ENCODE measurements at places on chromosomes 13 and 19.

GRCh38 chr19:14480700-14481079 is 5.5 kb upstream of the PTGER1 start:
- no peak for DNase-seq

DNA sequence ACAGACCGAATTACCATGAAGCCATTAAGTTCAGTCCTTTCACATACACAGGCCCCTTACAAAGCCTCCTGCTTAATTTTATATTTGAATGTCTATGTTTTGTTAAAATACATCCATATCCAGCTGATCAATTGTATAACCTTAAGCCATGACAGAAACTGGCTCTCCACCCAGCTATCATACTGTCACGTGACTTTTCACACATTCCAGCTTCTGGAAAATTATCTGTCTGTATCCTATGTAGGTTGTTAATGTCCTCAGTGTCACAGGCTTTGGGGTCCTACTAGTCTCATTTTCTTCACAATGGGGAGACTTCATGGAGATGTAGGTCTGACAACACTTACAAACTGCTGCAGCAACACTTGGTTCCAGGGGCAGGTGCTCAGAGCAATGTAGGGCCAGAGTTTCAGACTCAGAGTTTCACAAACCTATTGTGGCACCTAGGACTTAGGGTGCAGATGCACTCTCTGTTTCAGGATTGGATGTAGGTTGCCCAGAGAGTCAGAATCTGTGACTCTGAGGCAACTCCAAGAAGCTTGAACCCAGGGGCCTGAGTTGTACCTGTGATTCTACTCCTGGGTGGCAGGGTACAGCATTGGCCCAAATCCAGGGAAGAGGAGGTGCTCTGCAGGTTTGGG is 69.6 kb upstream of the PCDH20 start:
- DNase-seq: no peak

- DNase-seq: no peak
Observed at GRCh38 chr19:8214802-8215201, 5.6 kb downstream of the CERS4 start.

- no peak for DNase-seq
Observed at GRCh38 chr13:66036024-66036614, 1194.0 kb downstream of the PCDH9 start.

GRCh38 chr19:2332341-2333026 is 4.0 kb downstream of the SPPL2B start:
- no peak for DNase-seq

DNA sequence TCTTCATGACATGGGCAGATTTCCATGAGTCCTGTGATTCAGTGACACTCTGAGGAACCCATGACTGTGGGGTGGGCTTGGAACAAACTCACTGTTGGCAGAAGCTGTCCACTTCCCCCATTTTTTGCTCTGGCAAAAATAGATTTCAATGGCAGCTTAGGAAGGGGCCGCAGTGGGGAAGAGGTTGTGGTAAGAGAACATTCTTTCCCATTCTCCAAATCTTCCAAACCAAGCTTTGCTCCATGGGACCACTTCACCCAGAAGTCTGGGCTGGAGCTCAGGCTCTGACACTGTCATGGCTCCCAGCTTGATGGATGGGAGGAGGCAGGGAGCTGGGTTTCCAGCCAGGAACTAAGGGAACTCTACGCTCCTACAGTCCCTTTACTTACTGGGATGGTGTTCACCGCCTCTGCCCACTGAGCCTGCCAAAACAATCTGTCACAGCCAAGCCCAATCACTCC is 24.9 kb upstream of the MEDAG start:
- no peak for DNase-seq

GRCh38 chr19:3653865-3654513 is 27.4 kb upstream of the CACTIN start:
- no peak for DNase-seq

DNA sequence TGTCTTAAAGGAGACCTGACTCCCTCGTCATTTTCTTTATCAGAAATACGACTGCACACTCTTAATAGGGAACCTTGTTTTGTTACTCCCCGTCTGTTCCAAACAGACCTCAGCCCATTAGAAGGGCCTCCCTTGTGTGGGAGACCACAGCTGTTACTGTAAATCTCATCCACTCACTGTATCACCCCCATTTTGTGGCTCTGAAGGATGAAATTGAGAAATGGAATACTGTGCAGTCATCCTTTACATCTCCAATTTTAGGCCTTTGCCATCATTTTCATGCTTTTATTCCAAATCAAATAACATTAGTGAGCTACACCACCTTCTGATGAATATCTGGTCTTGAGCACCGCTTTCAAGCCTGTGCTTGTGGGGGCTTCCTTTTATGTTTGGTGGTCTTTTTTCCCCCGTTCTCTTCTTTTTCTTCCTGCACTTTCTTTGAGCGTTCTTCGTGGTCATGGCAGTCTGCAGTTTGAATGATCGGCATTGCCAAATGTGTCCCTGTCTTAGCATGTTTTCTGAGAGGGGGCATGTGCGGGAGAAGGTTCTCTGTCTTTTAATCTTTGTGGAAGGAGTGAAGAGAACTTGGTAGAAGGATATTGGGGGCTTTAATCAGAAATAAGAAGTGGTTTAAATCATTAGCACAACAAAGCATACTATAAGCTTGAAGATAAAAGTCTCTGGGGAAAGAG is 65.8 kb downstream of the GGACT start:
- no peak for DNase-seq

- DNase-seq: no peak
Observed at GRCh38 chr19:16043156-16043757, 33.0 kb upstream of the TPM4 start.

DNA sequence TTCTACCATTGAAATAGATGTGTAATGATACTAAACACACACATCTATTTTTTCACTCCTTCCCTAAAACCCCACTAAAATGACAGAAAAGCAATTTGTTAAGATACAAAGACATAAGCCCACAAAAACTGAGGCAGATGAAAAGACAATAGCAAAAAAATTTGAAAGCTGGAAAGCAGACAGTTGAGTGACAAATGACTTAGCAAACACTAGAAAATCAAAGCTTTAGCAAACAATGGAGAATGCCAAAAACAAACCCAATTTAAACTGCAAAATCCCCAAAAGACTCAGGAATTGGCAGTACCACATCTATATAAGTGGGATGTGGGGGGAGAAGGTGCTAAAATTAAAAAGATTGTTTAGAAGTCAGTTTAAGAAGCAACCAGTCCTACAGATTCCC is 9.5 kb downstream of the TSC22D1 start:
- DNase-seq: no peak

- DNase-seq: no peak
Observed at GRCh38 chr13:24194447-24194846, 33.9 kb downstream of the SPATA13 start.

- no peak for DNase-seq
Observed at GRCh38 chr19:48296963-48297734, 27.3 kb downstream of the ZNF114 start.

- DNase-seq: no peak
Observed at GRCh38 chr19:38497907-38498306, 64.4 kb downstream of the RYR1 start.

GRCh38 chr13:109163037-109163379 is 533.6 kb downstream of the MYO16 start:
- DNase-seq: no peak

DNA sequence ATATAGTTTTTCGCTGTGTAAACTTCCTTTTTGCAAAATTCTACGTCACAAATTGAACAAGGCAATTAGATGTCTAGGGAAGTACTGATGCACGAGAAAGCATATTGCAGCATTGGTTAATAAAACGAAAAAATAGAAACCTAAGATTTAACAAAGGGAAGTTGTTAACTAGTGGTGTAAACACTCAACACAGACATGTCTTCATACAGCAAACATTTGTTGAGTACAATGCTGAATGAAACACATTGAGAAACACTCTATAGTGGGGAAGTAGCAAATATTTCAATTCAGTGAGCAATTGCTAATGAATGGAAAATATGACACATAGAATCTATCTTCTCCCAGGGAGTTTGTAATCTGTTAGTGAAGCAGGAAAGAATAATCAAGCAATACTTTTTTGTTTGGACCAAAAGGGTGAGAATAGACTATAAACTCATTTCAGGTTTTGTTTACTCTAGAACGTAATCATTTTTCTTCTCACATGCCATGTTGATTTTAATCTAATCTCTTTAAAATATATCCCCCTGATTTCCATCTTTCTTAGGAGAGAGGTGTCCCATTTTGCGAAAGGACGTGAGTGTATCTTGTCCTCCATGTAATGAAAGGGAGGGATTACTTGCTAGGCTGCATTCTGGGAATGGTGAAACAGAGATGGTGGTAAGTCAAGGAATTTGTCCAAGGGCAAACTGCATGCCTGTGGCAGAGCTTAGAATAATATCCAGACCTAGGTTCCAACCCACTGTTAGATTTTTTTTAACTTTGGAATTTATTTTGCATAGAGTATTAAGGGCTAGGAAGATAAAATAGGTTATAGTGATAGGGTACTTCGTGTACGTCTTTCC is 1.7 kb upstream of the ANKRD10 start:
- DNase-seq: no peak

DNA sequence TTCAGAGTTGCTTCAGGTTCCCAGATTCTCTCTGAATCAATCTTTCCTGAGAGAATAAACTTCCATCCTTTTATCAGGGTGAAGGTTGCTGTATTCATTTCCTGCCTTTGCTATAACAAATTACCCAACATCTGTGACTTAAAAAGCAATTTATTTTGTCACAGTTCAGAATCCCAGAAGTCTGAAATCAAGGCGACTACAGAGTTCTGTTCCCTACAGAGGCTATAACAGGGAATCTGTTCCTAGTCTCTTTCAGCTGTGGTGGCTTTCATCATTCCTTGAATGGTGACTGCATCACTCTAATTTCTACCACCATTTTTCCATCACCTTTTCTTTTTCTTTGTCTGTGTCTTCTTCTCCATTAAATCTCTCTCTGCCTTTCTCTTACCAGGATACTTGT is 459.3 kb upstream of the PRR20A start:
- no peak for DNase-seq

DNA sequence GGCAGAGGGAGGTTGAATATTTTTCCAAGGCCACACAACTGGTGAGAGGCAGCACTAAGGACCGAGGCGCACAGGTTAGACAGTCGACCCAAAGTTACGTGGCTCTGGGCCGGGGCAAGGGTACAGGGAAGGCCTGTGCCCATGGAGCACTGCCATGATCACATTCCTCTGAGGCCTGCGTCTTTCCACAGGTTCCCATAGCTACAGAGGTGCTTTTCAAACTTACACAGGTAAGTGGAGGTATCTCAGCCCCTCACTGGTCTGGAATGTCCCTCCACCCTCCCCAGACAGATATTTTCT is 814 bp downstream of the ZNF211 start:
- DNase-seq: no peak

DNA sequence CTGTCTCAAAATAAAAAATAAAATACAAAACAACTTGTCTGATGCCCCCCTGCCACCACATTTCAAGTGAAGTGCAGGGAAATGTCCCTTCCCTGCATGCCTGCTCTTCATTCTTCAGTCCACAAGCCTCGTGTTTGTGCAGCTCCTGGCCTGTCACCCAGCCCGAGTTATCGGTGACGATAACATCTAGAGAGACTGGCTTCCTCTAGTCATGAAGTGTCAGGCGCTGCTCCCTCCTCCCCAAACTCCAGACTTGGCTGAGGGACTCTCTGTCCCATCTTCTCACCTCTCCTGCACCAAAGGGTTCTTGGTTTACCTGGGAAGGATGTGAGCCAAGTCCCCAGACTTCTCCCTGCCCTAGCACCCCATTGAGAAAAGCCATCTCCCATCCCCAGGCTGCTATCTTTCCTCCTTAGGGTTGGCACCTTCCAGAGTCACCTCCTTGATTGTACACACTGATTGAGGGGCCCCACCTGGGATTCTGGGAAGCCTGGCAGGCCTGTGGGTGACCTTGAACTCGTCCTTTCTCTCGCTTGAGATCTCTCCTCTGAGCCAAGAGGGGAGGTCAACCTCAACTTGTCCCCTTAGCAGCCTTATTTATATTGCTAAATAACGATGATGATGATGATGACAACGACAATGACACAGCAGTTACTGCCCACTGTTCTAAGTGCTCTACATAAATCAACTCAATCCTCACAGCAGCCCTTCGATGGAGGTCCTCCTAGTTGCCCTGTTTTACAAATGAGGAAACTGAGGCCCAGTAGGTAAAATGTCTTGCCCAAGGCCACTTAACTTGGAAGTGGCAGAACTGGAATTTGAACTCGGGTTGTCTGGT is 13.1 kb upstream of the PLAUR start:
- no peak for DNase-seq

DNA sequence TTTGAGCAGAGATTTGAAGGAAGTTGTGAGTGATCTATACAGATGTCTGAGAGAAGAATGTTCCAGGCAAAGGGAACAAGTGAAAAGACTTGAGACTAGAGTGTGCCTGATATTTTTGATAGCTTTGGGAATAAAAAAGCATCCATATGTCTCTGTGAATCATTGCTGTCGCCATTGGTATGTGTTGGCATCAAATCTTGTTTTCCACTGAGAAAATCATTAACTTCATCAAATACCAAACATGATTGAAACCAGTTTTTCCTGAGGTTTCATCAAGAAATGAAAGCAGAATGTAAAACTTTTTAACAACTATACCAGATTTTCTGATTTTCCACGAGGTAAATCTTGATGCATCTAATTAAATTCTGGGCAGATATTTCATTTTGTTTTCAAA is 862.6 kb downstream of the DIAPH3 start:
- no peak for DNase-seq

- DNase-seq: no peak
Observed at GRCh38 chr13:114123876-114124275, 8.5 kb downstream of the RASA3 start.

DNA sequence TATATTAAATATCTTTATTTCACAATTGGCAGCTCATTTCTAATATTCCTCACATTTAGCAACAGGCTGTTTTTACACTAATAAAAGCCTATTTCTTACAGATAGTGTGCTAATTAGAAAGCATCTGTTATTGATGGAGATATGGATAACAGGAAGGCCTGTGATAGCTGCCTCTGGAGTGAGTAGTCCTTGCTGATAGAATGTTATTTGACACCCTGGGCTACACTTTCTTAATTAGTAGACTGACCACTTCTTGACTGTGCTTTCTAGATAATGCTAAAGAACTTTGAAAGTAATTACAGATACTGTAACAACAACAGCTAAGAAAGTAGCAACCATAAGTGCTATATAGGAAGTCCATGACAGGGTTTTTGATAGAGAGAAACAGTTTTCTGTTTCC is 554.3 kb downstream of the DIAPH3 start:
- DNase-seq: no peak

DNA sequence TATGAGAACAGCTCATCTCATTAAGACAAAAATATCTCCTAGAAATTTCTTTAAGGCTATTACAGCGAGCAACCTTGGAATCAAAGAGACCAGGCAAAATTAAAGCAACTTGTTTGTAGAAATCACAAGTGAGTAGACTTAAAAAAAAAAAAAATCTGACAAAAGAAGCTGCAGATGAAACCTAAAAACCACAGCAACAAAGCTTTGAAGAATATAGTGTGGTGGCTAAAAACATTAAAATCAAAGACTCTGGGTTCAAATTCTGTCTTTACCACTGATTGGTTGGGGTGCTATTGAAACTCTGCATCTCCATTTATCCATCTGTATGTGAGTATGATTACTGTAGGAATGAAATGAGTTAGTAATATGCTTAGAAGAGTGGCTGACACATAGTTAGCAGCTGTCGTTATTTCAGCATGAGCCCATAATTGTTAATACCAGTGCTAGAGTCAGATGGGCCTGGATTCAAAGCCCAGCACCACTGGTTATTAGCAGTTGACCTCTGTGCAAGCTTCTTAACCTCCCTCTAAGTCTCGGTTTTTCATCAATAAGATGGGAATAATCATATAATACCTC is 157.6 kb downstream of the FOXO1 start:
- DNase-seq: no peak

- peak; percentile 60 for DNase-seq
Observed at GRCh38 chr13:112689303-112690245, at the start of gene ATP11A. Gene ATP11A, plus strand, starts transcription at chr13:112690038. Its CDS starts 379 bp downstream, at chr13:112690417.
